ENCODE measurements at places on chromosomes 3 and 15.
A peak's percentile ranks its signal among the peaks of the same experiment; 100 is the strongest.

DNA sequence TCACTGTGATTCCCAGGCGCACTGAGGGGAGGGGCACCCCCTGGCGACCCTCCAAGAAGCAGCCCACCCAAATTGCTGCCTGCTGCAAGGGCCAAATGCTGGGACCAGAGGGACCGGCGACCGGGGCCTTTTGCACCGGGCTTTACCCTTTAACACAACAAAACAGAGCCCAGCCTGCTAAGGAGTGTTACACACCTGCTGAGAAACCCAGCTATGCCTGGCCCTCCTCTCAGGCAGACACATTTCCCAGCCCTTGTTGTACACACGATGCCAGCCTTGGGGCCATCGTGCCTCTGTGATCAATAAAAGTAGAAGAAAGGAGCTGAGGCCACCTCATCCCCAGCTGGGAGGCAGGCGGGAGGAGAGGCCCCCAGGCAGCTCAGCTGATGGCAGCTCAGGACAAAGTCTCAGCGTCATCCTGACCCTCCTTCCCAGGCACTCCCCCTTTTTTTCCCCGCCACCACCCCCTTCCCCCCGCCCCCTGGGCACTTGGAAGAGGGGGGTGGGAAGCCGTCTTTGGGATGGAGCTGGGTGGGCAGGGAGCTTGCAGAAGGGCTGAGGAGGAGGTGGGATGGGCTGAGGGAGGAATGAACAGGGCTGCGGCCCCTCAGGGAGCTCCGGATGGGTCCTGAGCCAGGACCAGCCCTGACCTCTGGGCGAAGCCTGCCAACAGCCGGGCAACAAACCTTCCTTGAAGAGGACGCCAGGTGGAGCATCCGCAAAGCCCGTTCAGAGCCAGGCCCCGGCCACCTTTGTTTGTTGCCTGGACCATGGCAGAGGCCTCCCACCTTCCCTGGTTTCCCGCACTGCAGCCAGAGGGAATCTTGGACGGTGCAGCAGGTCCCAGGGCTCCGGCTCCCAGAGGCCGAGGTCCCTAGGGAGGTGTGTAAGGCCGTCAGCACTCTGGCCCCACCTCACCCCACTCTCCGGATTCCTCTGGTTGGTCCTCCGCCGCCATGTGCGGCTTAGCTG is 45.9 kb upstream of the SEC61A1 start:
- DNase-seq: no peak

DNA sequence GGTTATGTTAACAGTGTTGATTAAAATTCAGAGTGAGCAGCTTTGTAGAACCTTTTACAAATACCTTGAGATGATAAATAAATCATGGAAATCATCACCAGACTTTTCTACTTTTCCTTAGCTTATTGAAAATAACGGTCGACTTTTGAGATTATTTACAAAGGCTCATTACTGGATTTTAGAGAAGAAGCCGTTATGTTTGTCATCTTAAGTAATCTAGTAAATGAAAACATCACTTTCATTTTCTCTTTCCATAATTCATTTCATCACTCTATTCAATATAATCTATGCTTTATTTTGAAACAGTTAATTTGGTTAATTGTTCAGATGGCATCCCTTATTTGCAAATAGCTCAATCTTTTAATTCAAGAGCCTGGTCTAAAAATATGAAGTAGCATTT is 3.6 kb downstream of the PLCL2 start:
- no peak for DNase-seq

GRCh38 chr3:14290631-14291385 is 111.6 kb upstream of the SLC6A6 start:
- DNase-seq: no peak

DNA sequence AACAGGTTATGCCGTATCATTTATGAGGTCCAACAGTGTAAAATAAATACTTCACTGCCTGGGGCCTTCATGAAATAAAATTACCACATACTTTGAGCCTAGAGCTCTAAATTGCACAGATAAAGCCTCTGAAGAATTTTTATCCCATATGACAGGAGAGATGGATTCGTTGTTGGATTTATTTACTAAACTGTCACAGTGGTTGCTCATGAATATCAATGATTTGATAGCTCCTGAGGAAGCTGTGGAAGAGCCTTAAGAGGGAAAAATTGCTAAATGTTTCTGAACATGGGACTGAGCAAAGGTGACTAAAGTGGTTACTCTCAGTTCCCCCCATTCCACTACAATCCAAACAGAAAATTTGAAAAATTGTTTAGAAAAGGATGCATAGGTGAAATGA is 558.9 kb upstream of the IL12A start:
- DNase-seq: no peak

DNA sequence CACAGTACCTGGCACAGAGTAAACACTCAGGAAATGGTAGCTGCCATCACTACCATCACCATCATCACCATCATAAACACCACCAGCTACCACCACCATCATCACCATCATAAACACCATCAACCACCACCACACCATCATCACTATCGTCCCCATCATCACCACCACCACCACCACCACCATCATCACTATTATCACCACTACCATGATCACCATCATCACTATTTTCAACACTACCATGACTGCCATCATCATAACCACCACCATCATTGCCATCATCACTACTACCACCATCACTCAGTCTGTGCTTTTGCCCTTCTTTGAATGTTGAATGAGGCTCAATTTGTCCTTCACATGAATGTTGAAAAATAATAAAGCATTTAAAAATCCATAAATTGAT is 21.2 kb upstream of the IL16 start:
- no peak for DNase-seq

- DNase-seq: peak; percentile 16
These were observed 53.0 kb upstream of the GSK3B start for GRCh38 chr3:120147072-120147871.

- DNase-seq: no peak
These were observed 11.3 kb upstream of the C3orf52 start for GRCh38 chr3:112074616-112075497.

- no peak for DNase-seq
These were observed 35.6 kb downstream of the SMAD3 start for GRCh38 chr15:67100801-67101581.

DNA sequence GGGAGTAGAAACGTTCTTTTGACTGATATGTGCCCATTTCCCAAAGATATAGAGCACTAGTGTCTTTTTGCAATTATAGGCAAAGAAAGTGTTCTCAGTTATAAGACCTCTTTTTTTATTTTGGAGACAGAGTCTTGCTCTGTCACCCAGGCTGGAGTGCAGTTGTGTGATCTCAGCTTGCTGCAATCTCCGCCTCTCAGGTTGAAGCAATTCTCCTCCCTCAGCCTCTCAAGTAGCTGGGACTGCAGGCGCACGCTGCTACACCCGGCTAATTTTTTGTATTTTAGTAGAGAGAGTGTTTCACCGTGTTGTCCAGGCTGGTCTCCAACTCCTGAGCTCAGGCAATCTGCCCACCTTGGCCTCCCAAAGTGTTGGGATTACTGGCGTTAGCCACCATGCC is 20.7 kb upstream of the ZNF639 start:
- no peak for DNase-seq

DNA sequence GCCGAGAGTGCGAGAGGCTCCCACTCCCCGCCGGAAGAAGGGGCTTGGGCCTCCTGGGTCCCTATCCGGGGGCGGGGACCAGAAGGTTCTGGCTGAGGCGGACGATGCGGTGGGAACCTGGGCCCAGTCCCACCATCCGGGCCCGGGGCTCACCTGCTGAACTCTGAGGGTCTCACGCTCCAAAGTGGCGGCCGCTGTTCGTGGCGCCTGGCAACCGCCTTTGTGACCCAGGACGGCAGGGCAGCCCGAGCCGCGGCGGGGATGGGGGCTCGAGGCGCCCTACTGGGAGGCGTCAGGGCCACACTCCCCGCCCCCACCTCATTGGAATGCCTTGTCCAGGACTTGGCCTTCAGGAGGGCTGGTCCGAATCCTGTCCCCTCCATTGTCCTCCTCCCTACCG is at the start of gene FANCD2OS:
Gene FANCD2OS, minus strand, starts transcription at position 165 of the 400 bp plus-strand sequence. CDS start 3,481 bp downstream, outside the sequence.
- DNase-seq: no peak

DNA sequence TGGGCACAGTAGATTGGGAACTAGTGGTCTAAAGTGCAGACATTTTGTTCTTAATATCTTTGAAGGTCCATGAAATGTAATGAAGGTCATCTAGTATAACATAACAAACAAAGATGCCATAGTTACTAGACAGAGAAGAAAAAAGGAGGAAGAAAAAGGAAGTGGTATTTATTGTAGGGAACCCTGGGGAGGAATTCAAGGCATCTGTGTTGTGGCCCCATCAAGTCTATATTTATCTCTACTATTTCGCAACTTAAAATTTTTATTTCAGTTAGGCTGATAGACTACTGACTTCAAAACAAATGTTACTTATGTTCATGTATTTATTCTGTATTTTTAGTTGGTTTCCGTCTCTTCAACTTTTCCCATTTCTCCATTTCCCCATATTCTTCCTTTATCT is 48.9 kb upstream of the ZDHHC23 start:
- no peak for DNase-seq

DNA sequence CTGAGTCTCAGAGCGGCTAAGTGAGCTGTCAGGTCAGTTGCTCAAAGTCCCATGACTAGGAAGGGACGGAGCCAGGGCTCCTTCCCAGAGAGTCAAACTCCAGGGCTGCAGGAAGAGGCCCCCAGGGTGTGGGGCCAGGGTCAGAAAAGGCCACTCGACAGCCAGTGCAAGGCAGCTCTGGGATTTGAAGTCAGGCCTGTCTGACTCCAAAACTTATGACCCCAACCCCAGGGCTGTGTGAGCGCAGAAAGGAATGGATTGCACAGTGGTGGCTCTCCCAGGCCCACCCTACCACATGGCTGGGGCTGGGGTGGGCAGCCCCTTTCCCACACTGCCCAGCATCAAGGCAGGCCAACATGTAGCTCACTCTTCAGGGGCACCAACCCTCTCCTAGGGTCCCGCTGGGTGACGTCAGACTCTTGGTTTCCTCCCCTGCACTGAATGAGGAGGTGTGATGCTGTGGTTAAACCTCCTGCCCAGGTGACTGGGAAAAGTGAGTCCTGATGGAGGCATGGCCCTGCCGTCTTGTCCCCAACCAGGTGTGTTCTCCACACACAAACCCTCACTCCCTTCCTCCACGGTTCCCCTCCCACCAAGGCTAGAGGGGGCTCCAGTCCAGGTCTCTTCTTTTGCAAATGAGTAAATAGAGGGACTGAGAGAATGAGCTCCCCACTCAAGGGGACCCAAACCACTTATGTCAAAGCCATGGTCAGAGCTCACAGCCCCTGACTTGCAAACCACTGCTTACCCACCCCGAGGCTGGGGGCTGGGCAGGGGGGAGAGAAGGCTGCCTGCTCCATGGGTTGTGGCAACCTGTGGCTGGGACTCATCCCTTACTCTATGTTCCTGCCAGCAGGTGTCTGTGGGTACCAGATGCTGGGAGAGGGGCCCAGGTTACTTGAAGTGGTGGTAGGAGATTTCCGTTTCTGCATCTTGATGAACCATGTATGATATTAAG is 23.8 kb upstream of the CORO2B start:
- no peak for DNase-seq

DNA sequence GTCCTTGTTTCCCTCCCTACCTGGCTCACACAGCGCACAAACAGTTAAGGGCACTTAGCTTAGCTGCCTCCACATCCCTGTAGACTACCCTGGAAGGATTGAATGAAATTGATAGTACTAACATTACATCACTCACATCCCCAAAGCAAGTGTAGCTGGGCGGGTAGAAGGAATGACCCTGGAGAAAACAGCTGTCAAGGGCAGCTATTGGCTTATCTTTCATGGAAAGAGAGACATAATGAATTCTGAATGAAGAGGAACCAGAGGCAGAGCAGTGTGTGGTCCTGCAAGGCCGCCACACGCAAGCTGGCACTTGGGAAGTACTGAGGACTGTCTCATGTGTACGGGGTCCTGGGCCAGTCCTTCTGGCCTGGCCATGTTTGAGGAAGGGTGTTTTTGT is 369.6 kb upstream of the RGMA start:
- DNase-seq: no peak

GRCh38 chr3:62895901-62896300 is 20.7 kb upstream of the CADPS start:
- DNase-seq: no peak
